ENCODE measurements at places on chromosomes 6 and 20. TPM values are rescaled to one million over a fixed set of nuclear protein-coding genes. Genes with fewer than 3 reads are reported as not detected.

FERMT1 gene
- total RNA-seq, result 2.3 TPM

CCNC gene
- 54.4 TPM for total RNA-seq

LHFPL5 gene
- not detected for total RNA-seq

CRIP3 gene
- not detected for total RNA-seq

SLC23A2 gene
- 7.8 TPM for total RNA-seq

FOXQ1 gene
- not detected for total RNA-seq

IL17A gene
- not detected for total RNA-seq

SNRNP48 gene
- total RNA-seq, result 16.2 TPM

FBXO5 gene
- 7.6 TPM for total RNA-seq

SLC22A2 gene
- not detected for total RNA-seq

TAAR9 gene
- total RNA-seq, result not detected

GPR6 gene
- not detected for total RNA-seq

AVP gene
- not detected for total RNA-seq

NKX2-2 gene
- not detected for total RNA-seq

FAM135A gene
- total RNA-seq, result 9.4 TPM

HLA-G gene
- total RNA-seq, result not detected

FAM110A gene
- total RNA-seq, result 1.8 TPM

CLPSL1 gene
- total RNA-seq, result not detected

GHRH gene
- total RNA-seq, result not detected

TMEM151B gene
- total RNA-seq, result not detected

EYA4 gene
- 0.65 TPM for total RNA-seq

APCDD1L gene
- 7.9 TPM for total RNA-seq

CD24 gene
- 1.5 TPM for total RNA-seq

FGD2 gene
- total RNA-seq, result not detected

PCIF1 gene
- total RNA-seq, result 17.3 TPM

BRD2 gene
- total RNA-seq, result 100 TPM

IPCEF1 gene
- total RNA-seq, result not detected

SS18L1 gene
- total RNA-seq, result 8.7 TPM

DEF6 gene
- total RNA-seq, result 1.1 TPM

OTOR gene
- not detected for total RNA-seq

HRH3 gene
- not detected for total RNA-seq

WFDC10A gene
- not detected for total RNA-seq

ZDHHC14 gene
- 5.2 TPM for total RNA-seq

SYNDIG1 gene
- not detected for total RNA-seq

CRISP3 gene
- total RNA-seq, result not detected

All from cardiac atrium fibroblast (primary cell).